ENCODE measurements at places on chromosomes 2 and 18.

- DNase-seq = no peak
Measured at GRCh38 chr2:240410808-240411207, 24.7 kb upstream of the GPC1 start.

DNA sequence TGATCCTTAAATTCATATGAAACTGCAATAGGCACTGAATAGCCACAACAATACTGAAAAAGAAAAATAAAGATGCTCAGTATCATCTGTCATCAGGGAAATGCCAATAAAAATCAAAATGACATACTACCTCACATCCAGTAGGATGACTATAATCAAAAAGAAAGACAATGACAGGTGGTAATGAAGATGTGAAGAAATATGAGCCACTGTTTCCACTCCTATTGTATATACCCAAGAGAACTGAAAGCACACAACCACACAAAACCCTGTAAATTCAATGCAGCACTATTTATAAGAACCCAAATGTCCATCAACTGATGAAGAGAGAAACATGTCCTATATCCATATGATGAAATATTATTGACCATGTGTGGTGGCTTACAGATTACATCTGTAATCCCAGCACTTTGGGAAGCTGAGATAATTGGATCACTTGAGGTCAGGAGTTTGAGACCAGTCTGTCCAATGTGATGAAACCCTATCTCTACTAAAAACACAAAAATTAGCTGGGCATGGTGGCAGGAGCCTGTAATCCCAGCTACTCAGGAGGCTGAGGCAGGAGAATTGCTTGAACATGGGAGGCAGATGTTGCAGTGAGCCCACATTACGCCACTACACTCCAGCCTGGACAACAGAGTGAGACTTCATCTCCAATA lies 39.9 kb downstream of the MAP3K2 start:
- no peak for DNase-seq

DNA sequence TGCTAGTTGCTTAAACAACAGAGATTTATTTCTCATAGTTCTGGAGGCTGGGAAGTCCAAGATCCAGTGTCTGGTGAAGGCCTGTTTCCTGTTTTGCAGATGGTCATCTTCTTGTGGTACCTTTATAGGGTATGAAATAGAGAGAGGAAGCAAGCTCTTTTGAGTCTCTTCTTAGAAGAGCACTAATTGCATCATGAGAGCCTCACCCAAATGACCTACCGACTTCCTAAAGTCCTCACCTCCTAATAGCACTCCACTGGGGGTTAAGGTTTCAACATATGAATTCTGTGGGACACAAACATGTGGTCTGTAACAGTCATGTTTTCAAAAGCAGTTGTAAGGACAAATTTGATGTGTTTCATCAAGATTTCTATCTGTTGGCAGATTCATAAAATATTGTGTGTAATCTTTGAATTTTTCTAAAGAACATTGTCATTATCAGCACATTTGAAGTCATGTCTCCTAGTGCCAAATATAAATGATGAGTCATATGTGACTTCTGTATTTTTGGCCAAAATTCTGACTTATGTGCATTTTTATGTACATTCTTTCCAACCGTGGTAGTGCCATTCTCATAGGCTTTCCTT lies 45.3 kb downstream of the CD28 start:
- DNase-seq = no peak

DNA sequence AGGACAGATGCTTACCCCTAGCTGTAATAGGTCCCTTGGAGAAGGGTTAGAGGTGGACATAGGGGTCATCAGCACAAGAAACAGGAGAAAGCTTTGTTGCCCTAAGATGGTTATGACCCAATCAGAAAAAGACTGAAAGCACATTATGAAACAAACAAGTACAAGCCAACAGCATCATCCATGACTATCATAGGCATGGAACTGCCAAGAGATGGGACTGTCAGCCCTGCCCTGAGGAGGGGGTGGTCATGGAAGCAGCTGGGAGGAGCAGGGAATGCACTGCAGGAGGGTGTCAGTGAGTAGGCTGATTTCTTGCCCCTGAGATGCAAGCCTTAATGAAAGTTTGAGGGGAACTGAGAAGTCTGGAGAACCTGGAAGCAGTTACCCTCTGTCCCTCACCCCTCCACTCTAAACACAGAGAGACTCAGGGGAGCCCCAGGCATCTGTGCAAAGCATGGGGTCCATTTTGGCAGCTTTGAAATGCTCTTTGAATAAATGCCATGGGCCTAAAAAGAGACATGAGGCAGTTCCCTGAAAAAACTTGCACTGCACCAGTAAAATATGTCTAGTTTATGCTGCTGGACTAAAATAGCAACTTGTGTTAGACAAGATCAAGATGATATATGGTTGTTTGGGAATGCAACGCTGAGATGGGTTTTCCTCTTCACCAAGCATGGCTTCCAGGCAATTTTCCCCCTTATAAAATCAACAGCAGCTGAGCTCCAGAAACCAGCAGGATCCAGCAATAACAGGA lies 122.7 kb upstream of the ZFP36L2 start:
- no peak for DNase-seq

DNA sequence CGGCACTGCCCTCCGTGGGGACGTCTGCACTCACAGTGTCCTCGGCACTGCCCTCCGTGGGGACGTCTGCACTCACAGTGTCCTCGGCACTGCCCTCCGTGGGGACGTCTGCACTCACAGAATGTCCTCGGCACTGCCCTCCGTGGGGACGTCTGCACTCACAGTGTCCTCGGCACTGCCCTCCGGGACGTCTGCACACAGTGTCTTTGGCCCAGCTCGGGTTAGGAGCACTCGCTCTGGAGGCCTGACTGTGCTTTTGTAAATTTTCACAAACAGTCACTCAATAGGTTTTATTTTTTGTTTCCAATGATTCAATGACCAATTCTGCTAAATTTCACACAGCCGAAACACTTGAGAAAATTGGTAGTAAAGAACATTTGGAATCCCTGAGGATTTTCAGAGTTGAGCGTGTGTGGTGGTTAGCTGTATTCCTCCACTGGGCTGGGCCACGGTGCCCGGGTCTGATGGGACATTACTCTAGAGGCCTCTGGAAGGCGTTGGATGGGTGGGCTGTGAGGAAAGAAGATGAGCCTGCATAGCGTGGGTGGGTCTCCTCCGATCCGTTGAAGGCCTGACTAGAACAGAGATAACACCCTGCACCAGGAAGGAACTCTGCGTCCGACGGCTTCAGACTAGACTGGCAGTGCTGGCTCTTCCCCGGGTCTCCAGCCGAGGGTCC lies 134.8 kb downstream of the RTP5 start:
- DNase-seq = no peak

DNA sequence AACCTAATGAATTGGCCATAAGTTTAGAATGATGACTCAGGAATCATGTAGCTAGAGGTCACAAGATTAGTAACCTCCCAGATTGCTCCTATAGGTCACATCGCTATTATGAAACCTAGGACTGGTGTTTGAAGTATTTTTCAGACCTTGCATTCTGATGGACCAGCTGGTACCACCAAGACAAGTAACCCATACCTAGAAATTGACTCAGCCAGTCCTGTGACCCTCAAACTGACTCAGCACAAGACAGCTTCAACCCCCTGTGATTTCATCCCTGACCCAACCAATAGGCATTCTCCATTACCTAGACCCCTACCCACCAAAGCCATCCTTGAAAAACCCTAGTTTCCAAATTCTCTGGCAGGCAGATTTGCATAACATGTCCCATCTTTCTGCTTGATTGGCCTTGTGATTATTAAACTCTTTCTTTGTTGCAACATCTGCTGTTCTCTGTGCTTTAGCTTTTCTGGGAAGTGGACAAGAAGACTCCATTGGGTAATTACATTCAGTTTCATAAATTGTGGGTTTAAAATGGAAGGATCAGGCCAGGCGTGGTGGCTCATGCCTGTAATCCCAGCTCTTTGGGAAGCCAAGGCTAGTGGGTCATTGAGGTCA lies 254.9 kb downstream of the IRS1 start:
- DNase-seq = no peak

GRCh38 chr18:35072616-35073015 lies 31.4 kb downstream of the MAPRE2 start:
- DNase-seq = no peak

DNA sequence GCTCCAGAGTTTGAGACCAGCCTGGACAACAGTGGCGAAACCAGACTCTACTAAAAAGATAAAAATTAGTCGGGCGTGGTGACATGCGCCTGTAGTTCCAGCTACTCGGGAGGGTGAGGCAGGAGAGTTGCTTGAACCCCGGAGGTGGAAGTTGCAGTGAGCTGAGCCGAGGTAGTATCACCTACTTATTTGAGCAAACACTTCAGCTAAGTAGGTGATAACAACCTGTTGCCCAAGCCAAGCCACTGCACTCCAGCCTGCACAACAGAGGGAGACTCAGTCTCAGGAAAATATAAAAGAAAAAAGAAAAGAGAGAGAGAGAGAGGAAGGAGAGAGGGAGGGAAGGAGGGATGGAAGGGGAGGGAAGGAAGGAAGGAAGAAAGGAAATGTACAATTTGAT lies 21.3 kb downstream of the FER1L5 start:
- no peak for DNase-seq

GRCh38 chr2:22901471-22902179 lies 483.4 kb upstream of the KLHL29 start:
- DNase-seq = no peak

DNA sequence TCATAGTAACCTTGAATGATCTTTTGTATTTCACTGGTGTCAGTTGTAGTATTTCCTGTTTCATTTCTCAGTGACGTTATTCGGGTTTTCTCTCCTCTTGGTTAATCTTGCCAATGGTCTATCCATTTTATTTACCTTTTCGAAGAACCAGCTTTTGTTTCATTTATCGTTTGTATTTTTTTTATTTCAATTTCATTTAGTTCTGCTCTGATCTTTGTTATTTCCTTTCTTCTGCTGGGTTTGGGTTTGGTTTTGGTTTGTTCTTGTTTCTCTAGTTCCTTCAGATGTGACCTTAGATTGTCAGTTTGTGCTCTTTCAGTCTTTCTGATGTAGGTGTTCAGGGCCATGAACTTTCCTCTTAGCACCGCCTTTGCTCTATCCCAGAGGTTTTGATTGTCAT lies 36.7 kb downstream of the SP140 start:
- peak; percentile 4 for DNase-seq

DNA sequence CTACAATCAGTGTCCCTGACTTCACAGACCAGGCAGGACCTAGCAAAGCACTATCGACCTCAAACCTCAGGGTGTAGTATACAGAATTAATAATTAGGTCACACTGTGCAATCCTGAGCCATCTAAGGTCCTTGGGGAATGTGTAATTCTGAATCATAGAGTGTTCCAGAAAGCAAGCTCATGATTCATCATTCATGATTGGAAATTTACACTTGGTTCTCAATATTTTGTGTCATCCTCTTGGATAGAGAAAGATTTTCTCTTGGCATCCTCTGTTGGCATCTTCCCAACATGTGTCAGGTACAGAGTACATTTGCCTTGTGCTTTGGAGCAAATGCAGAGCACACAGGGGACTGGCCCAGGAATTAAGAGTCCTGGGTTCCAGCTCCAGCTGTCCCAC lies 245.0 kb upstream of the NT5C1B start:
- DNase-seq = no peak

DNA sequence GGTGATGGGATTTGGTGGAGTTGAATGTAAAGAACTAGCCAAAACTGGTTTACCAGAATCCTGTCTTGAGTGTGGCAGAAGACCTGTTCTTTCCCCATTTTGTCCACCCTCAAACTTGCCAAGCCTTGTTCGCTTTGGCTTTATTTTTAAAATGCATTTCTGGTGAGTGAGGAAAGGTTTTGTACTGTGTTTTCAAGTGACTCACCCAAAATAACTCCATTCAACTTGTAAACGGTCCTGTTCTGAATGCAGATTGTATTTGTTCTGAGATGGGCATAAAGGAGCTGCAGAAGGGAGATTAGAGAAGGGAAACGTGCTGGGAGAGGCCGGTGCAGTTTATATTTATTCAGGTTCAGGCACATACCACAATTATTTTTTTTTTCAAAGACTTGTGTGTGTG lies 5.3 kb upstream of the ITPRID2 start:
- DNase-seq = no peak

DNA sequence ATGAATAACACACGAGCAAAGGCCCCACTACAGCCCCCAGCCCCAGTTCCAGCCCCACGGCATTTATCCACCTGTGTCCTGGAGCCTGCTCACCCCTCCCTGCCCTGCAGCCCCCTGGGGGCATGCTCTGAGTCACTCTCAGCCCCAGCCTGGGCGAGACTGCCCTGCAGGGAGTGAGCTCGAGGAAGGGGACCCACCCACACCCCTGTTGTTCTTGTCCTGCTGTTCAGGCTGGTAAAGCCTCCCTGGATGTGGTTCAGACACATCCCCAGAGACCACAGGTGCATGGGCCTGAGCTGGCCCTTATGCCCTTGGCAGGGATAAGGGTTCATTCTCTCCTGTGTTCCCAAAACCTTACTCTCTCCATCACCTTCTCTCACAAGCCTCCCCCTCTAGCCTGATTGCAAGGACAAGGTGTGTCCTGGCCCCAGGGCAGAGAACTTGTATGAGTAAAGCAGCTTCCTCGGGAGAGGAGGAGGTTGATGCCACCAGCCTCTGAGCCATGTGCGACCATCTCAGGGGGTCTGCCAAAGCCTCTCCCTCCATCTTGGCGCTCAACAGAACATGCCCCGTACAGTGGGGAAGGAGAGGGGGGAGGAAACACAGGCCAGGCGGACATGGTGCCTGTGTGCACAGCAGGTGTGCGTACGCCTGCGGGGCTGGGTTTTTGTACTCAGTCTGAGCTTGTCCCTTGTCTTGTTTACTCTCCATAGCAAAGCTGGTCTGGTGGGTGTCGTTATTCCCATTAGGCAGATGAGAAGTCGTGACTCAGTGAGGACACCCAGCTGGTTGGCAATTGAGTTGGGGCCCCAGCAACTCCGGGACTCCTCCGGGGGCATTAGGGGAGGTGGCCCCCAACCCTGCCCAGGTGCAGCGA lies 64.4 kb downstream of the CIB4 start:
- no peak for DNase-seq

DNA sequence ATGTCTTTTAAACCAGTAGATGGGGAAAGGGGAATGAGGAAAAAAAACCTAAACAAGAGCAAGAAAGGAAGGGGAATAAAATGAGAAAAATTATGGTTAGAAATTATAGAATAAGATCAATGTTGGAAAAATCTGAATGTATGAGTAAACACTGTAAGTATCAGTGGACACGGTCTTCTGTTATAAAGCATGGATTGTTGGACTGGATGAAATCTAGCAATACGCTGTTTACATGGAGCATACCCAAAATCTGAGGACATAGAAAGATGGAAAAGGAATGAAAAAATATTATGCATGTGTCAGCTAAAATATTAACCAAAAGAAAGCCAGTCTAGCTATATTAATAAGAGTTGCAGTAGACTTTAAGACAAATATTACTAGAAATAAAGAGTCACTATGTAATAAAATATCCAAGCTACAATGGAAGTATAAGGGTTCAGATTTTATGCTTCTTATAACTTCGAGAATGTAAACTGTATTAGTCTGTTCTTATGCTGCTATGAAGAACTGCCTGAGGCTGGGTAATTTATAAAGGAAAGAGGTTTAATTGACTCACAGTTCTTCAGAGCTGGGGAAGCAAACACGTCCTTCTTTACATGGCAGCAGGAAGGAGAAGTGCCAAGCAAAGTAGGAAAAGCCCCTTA lies 32.4 kb downstream of the DDX1 start:
- DNase-seq = no peak

DNA sequence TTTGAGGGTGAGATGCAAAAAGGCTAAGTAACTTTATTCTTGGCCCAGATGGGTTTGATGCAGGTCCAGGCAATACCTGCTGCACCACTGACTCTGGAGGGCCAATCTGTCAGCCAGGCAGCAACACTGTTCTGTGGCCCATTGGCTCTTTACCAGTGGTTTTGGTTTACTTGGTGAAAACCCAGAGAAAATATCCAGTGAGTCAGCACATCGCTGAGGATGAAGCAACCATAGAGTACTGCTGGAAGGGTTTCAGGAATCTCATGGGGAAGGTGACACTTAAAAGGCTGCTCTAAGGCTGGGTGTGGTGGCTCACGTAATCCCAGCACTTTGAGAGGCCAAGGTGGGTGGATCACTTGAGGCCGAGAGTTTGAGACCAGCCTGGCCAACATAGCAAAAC lies 192.5 kb upstream of the FAM98A start:
- DNase-seq = no peak
